ENCODE measurements at places on chromosomes 3 and 15.

DNA sequence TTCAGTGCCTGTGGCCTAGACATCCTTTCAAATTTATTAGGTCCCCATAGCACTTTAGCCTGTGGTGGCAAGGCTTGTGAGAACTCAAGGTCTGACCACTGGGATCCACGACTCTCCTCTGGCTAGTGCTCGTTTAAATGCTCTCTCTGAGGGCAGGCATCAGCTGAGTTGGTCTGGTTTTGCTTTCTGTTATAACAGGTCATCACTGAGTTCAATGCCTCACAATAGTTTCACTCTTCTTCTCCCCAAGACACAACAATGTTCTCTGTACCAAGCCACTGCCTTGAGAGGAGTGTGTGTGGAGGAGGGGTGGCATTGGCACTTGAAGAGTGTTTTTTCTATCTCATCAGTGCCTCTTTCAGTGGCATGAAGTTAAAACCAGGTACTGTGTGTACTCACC lies 7.6 kb downstream of the OR5K4 start:
- DNase-seq: no peak

GRCh38 chr3:30352410-30353318 lies 253.7 kb upstream of the TGFBR2 start:
- DNase-seq: no peak

- no peak for DNase-seq
Observed at GRCh38 chr15:87736891-87737389, 519.6 kb downstream of the NTRK3 start.

DNA sequence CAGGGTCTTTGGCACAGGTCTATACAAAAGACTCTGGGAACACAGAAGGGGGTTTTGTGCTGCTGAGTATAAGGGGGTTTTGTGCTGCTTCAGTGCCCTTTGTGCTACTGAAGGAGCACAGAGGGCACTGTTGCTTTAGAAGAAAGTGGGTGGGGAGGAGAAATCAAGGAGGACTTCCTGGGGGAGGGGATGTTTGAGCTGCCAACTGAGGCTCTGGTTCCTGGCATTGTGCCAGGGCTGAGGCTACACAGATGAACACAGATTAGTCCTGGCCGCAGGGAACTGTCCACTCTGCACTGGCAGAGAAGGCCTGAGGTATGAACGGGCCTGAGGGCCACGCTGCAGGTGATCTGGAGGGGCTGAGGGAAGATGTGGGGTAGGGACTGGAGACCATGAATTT lies 32.2 kb upstream of the SEC13 start:
- no peak for DNase-seq

- DNase-seq: no peak
Observed at GRCh38 chr3:71510510-71510909, 73.0 kb downstream of the FOXP1 start.

GRCh38 chr3:128504963-128505730 lies 12.1 kb upstream of the GATA2 start:
- DNase-seq: peak; percentile 21

- DNase-seq: no peak
Observed at GRCh38 chr3:170566413-170566812, 19.5 kb downstream of the SLC7A14 start.

DNA sequence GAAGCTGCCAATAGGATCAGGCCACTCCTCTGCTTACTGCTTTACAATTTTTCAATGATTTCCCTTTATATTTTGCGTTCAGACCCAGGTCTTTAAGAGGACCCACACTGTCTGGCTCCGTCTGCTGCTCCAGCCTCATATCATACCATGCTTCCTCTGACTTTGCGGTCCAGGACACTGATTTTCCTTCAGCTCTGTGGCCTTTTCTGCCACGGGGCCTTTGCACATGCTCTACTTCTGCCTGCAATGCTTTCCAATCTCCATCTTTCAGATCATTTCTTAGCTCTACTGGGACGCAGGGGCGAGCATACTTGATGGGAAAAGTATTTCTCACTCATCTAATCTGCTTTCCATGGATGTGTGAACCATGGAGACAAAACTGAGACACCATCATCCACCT lies 23.0 kb upstream of the SH3GL3 start:
- no peak for DNase-seq

DNA sequence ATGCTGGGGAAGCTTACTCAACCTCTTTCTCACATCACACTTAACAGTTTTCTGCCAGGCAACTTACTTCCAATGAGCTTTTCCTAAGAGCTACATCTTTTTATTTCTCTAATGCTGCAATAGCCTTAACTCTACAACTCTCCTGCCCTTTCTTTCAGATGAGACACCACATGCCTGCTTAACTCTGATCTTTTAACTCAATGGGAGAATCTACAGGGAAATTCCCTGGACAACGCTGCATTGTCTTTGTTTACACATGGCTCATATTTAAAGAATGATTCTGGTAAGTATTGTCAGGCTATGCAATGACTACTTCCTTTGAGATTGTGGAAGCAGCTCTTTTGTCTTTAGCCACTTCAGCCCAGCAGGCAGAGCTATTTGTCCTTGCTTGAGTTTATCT lies 353.1 kb upstream of the BCHE start:
- peak; percentile 80 for DNase-seq

GRCh38 chr15:96125721-96126415 lies 204.6 kb upstream of the NR2F2 start:
- peak; percentile 49 for DNase-seq

DNA sequence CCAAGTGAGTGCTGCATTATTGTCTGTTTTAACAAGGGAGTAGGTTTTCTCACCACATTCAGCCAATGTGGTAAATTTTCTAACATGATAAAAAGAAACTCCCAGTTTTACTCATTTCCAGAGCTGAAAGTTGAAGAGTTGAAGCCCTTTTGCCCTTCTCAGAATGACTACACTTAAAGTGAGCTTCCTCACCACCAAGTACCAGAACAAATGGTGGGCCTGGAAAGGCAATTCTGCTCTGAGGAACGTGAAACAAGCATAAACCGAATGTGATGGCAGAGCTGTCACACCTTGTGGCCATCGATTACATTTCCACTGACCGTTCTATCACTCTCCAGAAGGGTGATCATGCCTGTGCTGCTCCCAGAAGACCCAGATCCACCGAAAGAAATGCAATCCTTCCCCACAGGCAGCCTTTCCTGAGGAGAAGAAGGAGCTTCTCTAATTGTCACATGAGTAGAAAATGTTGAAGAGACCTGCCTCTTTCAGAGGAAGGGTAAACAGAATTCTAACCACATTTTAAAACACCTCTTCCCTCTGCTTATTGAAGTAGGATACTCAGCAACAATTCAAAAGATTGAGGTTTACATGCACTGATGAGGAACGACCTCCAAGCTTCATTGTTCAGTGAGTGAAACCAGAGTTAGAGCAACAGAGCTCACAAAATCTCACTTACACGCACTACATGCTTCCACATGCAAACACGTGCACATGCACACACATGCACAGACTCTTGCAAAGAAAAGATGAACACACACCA lies 21.4 kb upstream of the CCR9 start:
- no peak for DNase-seq

- DNase-seq: no peak
Observed at GRCh38 chr3:68007621-68008226, 353.3 kb upstream of the SUCLG2 start.

DNA sequence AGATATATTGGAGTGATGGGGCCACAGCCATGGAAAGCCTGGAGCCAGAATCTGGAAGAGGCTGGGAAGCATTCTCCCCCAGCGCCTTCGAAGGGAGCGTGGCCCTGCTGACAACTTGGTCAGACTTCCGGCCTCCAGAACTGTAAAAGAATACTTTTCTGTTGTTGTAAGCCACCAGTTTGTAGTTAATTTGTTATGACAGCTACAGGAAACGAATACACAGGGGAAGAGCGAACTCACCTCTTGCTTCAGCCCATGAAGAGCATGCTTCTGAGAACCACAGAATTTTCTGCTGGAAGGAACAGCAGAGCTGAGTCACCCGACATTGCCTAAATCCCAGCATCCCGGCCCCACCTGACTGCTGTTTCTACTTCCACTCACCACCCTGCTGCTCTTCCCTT lies 501.7 kb downstream of the SHQ1 start:
- peak; percentile 96 for DNase-seq

DNA sequence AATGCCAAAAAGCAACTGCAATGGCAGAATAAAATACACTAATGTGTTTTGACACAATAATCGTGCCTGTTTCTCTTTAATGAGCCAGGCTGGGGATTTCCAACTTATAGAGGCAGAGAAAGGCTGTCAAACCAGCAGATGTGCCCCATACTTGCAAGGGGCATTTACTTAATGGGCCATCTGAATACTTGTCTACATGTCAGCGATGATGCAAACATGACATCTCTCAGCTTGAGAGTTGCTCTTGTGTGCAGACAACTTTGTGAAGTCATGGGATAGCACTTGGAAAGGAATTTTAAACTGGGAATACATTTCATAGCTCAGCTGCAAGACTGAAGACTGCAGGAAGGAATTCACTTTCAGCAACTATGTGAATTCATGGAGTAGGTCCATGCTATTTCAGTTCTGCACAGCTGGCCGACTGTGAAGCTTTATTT lies 127.4 kb upstream of the ADAMTS9 start:
- DNase-seq: peak; percentile 38

- DNase-seq: no peak
Observed at GRCh38 chr3:160108362-160108761, 116.9 kb upstream of the C3orf80 start.

DNA sequence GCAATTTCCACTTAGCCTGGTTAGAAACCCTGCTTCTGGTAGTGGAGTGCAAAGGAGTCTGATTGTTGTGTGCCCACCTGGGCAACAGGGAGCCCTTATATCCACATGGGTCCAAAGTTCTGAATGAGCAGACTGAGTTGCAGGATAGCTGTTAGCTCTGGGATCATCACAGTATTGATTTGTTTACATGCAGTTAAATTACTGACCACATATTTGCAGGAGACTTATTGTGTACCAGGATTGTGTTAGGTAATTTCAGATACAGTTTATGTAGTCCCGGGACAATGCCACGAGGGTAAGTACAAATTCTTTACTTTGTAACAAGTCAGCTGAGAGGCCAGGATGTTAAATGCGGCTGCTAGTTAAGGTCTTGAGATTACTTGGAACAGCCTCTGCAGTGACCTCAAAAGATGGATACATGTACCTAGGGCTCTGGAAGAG lies 18.8 kb downstream of the ARHGEF26 start:
- DNase-seq: no peak

DNA sequence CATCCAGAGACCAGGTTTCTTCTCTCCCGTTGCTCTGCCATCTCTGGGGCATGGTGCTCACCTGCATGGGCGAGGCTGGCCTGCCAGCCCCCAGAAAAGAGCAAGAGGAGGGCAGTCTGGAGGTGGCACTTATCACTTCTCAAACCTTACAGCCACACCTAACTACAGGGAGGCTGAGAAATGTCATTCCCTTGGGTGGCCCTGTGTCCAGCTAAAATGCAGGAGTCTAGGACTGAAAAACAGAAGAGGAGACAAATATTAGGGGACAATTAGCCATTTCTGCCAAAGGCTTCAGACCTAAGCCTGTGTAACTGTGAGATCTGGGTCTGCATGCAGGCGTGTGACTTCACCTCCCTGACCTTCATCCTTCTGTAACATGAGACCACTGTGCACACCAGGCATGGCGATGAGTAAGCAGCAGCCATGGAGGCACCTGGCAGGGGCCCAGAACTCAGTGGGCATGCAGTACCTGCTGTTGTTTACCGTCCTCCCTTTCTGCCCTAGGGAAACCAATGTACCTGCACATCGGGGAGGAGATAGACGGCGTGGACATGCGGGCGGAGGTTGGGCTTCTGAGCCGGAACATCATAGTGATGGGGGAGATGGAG lies 83.4 kb downstream of the MESD start:
- no peak for DNase-seq

DNA sequence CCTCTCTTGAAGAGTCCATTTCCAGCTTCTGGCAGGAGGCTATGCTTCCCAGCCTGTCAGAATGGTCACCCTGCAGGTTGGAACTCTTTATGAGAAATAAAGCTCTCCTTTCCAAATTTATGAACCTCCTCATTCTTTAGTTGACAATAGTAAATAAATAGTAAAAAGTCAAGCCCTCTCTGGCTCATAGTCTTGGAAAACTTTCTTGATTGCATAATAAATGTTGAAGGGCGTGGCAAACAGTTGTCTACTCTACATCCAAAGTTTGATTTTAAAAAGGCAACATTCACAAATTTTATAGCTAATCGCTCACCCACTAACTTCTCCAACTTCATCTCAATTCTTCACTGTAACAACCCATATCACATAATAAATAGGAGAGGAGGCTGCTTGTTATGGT lies 58.8 kb downstream of the MCF2L2 start:
- peak; percentile 34 for DNase-seq

DNA sequence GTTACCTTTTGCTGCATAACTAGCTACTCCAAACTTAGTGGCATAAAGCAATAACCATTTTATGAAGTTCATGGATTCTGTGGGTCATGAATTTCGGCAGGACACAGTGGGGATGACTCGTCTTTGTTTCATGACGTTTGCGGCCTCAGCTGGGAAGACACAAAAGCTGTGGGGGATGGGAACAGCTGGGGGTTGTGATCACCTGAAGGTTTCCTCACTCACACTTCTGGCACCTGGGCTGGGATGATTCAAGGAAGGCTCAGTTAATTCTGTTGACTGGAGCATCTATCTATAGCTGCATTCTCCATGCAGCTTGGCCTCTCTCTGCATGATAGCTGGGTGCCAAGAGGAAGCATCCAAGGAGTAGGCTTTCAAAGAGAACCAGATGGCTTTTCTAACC lies 332.8 kb downstream of the ULK4 start:
- DNase-seq: no peak

DNA sequence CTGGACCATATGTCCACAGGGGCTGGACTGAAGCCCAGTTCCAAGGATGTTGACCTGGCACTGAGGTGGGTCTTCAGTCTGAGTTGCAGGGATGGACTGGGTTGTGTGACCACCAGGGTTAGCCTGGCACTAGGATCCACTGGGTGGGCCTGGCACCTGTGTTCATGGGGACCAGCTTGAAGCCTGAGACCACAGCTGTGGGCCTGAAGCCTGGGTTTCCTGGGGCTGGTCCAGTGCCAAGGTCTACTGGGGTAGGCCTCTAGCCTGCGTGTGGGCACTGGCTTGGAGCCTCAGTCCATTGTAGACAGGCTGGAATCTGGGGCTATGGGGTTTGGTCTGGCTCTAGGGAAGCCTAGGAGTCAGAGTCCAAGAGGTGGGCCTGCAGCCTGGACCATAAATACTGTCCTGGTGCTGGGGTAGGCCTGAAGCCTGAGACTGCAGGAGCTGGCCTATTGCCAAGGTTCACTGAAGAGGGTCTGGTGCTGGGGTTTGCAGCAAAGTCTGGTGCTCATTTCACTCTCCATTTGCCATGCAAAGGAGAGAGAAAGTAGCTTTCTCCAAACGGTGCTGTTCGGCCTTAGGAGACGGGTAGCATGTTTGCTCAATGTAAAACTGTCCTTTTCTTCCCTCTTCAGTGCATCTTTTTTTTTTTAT lies 51.2 kb upstream of the TBC1D5 start:
- no peak for DNase-seq

- peak; percentile 61 for DNase-seq
Observed at GRCh38 chr3:61574854-61575253, 13.5 kb downstream of the PTPRG start.

GRCh38 chr15:36883713-36884517 lies 216.4 kb downstream of the MEIS2 start:
- peak; percentile 53 for DNase-seq

GRCh38 chr15:77496715-77497109 lies 76.0 kb downstream of the HMG20A start:
- DNase-seq: peak; percentile 69
